ENCODE measurements at places on chromosomes 5 and 9.

DNA sequence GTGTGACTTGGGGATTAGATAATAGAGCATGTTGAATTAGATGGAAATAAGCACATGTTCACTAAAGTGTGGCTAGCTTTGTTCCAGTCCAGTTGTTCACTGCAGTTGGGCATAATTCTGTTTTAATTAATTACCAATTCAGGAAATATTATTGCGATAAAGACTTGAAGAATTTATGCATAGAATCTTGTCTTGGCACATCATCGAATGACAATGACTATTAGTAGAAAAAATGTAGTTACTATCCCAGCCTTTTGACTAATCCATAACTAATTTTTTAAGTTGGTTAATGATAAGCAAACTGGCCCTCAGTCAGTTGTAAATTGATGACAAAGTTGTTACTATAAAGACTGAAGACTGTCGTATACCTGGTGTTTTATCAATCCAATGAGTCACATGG, 10.5 kb downstream of the LNPEP start:
- no peak for DNase-seq
- H3K27me3 ChIP-seq = no peaks in the 10 kb centered on the region
- no peak overlapping the region for H3K27ac ChIP-seq
- H3K4me1 ChIP-seq = peaks cover 3% of the 10 kb centered on the region
- H3K36me3 ChIP-seq = no peaks in the 10 kb centered on the region

- no peaks in the 10 kb centered on the region for H3K27me3 ChIP-seq
- DNase-seq = no peak
- no peak overlapping the region for H3K27ac ChIP-seq
- H3K36me3 ChIP-seq = no peaks in the 10 kb centered on the region
Observed at GRCh38 chr5:39361306-39361705, 3.0 kb downstream of the C9 start.

DNA sequence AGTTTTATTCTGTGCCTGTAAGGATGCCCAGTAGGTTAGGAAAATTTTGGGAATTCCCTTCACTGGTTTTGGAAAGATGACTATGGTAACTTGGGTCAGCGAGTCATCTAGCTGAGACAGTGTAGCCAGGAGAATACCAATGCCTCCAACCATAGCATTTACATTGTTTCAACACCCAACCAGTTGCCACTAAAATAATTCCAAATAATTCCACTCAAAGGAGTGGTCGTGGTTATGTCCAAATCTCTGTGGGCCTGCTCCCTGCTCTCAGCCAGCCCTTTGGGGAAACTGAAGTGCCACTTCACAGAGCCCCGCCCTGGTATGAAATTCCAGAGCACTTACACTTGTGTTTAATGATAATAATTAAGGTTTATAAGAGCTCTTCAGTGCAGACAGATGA, 310.5 kb downstream of the PLK2 start:
- no peaks in the 10 kb centered on the region for H3K4me1 ChIP-seq
- H3K4me3 ChIP-seq = no peak overlapping the region
- H3K36me3 ChIP-seq = no peaks in the 10 kb centered on the region
- H3K27me3 ChIP-seq = no peaks in the 10 kb centered on the region
- no peak for DNase-seq

- no peaks in the 10 kb centered on the region for H3K4me1 ChIP-seq
- H3K27ac ChIP-seq = no peak overlapping the region
- H3K36me3 ChIP-seq = no peaks in the 10 kb centered on the region
Observed at GRCh38 chr9:128706671-128707381, 4.5 kb downstream of the PKN3 start.

- H3K4me1 ChIP-seq = no peaks in the 10 kb centered on the region
- no peaks in the 10 kb centered on the region for H3K36me3 ChIP-seq
- H3K27ac ChIP-seq = no peak overlapping the region
Observed at GRCh38 chr9:88497224-88497623, 37.8 kb upstream of the NXNL2 start.

- H3K27me3 ChIP-seq = no peaks in the 10 kb centered on the region
- no peak for DNase-seq
- no peak overlapping the region for H3K4me3 ChIP-seq
- H3K4me1 ChIP-seq = peaks cover 34% of the 10 kb centered on the region
- H3K27ac ChIP-seq = no peak overlapping the region
Observed at GRCh38 chr9:109775516-109775915, 4.5 kb upstream of the PALM2AKAP2 start.

DNA sequence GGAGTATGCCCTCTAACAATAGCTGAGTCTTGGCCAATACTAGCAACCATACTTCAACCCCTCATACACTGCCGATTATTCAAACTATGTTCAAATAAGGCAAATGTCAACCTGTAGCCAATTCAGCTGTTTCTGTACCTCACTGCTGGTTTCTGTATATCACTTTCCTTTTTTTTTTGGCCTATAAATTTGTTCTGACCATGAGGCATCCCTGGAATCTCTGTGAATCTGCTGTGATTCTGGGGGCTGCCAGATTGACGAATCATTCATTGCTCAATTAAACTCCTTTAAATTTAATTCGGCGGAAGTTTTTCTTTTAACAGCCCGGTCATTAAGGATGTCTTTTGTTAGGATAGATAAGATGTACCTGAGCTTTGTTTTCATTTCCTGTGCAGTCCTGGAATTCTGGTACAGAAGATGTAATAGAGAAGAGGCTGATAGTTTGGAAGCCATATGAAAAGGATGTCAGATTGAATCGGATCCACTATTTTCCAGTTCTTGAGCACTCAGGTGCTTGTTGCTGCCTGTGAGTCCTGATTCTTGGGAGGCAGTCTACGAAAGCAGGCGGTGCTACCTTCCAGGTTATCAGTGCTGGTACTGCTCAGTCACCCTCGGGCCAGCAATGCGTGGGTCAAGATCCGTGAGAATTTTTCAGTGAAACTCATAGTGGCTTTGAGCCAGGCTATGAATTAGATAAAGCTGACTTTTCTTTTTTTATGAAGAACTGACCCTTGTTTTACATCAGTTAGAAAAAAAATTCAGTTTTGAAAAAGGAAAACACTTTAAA, 106.2 kb upstream of the TUT7 start:
- H3K27ac ChIP-seq = no peak overlapping the region
- H3K27me3 ChIP-seq = no peaks in the 10 kb centered on the region
- H3K4me3 ChIP-seq = no peak overlapping the region
- H3K4me1 ChIP-seq = peaks cover 1% of the 10 kb centered on the region

- H3K36me3 ChIP-seq = peaks cover 39% of the 10 kb centered on the region
- peaks cover 82% of the 10 kb centered on the region for H3K4me1 ChIP-seq
- H3K27me3 ChIP-seq = no peaks in the 10 kb centered on the region
- no peak overlapping the region for H3K4me3 ChIP-seq
- no peak for DNase-seq
- H3K27ac ChIP-seq = peak overlapping the region; percentile 15
Observed at GRCh38 chr5:150522504-150523414, 14.8 kb downstream of the NDST1 start.

- peaks cover 38% of the 10 kb centered on the region for H3K36me3 ChIP-seq
- H3K27ac ChIP-seq = peak overlapping the region; percentile 90
- H3K27me3 ChIP-seq = no peaks in the 10 kb centered on the region
Observed at GRCh38 chr5:138177941-138178515, 402 bp downstream of the BRD8 start.

- no peaks in the 10 kb centered on the region for H3K36me3 ChIP-seq
- H3K4me3 ChIP-seq = no peak overlapping the region
- DNase-seq = no peak
- no peak overlapping the region for H3K27ac ChIP-seq
Observed at GRCh38 chr5:52148679-52149078, 639.0 kb upstream of the ITGA1 start.

GRCh38 chr9:17509701-17510100, 69.2 kb upstream of the SH3GL2 start:
- no peak overlapping the region for H3K4me3 ChIP-seq
- no peak for DNase-seq
- H3K27ac ChIP-seq = no peak overlapping the region
- no peaks in the 10 kb centered on the region for H3K4me1 ChIP-seq
- H3K27me3 ChIP-seq = no peaks in the 10 kb centered on the region

DNA sequence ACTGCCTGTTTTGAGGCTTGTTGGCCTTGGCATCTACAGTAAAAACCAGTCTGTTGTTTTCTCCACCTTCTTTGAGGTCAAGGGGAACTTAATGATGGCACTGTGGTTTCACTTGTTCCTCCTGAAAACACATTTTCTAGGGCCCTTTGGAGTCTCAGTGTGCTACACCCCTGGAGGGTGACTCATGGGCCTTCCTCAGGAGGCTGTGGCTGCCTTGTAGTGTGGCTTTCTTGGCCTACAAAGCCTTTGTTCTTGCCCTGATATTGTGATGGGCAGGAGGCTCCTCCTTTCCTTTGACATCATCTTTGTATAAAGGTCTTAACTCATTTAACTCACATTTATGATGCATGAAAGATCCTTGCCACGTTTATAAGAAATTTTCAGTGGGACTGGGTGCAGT, 56.3 kb upstream of the GPBP1 start:
- no peaks in the 10 kb centered on the region for H3K27me3 ChIP-seq
- no peak overlapping the region for H3K27ac ChIP-seq
- no peak overlapping the region for H3K4me3 ChIP-seq
- no peaks in the 10 kb centered on the region for H3K36me3 ChIP-seq

DNA sequence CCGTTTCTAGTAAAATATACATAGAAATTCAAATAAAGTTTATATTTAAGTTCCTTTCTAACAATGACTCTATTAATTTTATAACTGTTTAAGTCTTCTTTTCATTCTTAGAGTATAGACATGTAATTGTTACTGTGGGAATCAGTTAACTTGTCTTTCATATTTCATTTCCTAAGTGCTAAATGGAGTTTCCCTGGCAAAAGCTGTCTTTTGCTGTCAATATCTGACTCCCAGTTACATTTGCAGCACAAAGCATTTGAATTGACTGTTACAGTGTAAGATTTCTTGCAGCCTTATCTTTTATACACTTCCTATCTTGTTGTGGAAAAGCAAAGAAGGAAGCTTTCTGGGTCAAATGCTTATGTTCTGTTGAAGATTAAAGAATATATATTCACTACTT, 1026.3 kb downstream of the CDH9 start:
- H3K27me3 ChIP-seq = no peaks in the 10 kb centered on the region
- DNase-seq = no peak
- no peak overlapping the region for H3K4me3 ChIP-seq
- no peak overlapping the region for H3K27ac ChIP-seq

DNA sequence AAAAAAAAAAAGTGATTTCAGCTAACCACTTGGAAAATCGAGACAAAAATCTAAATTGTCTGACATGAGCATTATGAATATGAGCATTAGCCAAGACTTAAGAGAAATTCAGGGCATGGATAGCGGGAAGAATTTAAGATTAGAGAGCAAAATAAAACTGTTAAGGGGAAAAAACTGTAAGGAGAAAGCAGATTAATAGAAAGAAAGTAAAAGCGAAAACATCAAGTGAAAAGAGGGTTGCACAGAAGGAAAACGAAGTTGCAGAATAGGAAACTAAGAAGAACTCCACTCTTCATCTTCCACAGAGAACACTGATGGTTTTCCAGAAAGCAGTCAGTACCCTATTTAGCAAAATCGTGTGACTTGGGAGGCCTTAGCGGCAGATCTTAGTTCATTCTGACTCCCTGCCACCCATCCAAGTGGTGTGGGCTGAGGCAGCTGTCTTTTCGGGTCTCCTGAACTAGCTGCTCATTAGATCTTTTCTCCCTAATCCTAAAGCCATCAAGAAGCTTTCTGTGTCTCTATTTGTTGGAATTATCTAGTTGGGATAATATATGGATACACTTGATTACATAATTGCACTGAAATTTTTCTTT, 3.7 kb downstream of the NIM1K start:
- no peaks in the 10 kb centered on the region for H3K36me3 ChIP-seq
- no peak for DNase-seq
- H3K27me3 ChIP-seq = no peaks in the 10 kb centered on the region
- peaks cover 33% of the 10 kb centered on the region for H3K4me1 ChIP-seq
- no peak overlapping the region for H3K4me3 ChIP-seq

DNA sequence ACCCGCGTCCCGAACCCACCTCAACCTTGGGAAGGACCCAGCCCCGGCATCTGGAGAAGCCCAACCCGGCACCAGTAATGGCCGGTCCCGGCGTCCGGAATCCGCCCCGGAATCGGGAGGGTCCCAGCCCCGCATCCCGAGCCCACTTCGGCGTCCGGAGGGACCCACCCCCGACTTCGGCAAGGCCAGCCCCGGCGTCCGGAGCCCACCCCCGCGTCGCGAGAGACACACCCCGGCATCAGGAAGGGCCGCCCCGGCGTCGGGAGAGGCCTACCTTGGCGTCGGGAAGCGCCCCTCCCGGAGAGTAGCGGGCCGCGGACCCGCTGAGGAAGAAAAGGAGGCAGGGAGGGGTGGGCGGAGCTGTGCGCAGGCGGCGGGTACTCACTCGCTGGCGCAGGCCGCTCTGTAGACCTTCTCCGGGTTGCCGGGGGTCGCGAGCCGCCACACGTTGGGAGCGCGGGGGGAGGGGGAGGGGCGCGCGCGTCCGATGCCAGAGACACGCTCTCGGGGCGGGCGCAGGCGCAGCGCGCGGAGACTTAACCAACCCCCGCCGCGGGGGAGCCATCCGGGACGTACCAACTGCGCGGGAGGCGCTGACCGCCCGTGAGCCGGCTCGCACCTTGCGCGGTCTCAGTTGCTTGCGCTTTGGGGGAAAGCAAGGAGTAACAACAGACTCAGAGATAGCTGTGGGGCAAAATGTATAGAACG, at the start of gene UIMC1:
Gene UIMC1, minus strand, starts transcription at position 515 of the 708 bp plus-strand sequence. CDS start 24,164 bp downstream, outside the sequence.
- H3K27ac ChIP-seq = peak within 1 kb of the TSS; percentile 96
- no peaks in the 10 kb centered on the region for H3K36me3 ChIP-seq
- peak within 1 kb of the TSS; percentile 91 for H3K4me3 ChIP-seq
- no peaks in the 10 kb centered on the region for H3K27me3 ChIP-seq

DNA sequence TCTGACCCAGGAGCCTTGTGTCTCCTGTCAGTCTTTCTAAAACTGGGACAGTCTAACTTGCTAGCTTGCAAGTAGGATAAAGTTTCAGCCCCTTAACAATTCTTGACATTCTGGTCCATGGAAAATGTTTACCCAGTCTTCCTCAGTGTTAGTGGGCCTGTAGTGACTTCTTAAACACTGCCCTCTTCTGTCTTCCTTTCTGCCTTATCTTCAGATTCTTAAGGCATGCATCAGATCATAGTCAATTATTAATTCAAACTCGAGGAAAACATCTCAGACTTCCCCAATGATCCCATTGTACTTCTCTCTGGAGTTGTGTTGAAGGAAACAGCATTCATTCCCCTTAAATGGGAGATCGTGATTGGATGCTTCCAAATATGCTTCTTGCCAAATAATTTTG, 1199.8 kb downstream of the DTWD2 start:
- no peak overlapping the region for H3K4me3 ChIP-seq
- no peak for DNase-seq
- H3K27ac ChIP-seq = no peak overlapping the region
- no peaks in the 10 kb centered on the region for H3K36me3 ChIP-seq

DNA sequence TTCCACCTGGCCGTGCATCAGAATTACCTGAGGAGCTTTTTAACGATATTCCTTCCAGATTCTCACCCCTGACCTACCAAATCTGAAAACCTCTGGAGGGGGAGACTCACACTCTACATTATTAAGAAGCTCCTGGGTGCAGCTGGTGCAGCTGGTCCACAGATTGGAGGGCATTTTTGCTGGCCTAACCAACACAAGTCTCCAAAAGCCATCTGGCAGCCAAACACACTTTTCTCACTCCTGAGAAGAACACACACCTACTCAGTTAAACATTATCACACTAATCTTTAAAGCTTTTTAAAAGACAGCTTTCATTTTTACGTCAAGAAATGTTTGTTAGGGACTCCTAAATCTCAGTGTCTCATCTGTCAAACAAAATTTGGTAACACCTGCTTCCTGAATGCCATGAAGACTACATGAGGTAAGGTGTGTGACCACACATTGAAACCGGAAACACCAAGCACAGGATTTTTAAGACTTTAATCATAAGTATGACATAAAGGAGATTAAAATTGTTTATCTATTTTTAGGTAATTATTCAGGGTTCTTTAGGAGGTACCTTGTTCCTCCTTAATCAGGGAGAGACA, 14.2 kb upstream of the PTPN3 start:
- no peaks in the 10 kb centered on the region for H3K27me3 ChIP-seq
- H3K36me3 ChIP-seq = no peaks in the 10 kb centered on the region
- no peak overlapping the region for H3K27ac ChIP-seq
- no peak overlapping the region for H3K4me3 ChIP-seq

All from esophagus muscularis mucosa (tissue), 4 donors.